ENCODE measurements at places on chromosomes 12 and 14.

DNA sequence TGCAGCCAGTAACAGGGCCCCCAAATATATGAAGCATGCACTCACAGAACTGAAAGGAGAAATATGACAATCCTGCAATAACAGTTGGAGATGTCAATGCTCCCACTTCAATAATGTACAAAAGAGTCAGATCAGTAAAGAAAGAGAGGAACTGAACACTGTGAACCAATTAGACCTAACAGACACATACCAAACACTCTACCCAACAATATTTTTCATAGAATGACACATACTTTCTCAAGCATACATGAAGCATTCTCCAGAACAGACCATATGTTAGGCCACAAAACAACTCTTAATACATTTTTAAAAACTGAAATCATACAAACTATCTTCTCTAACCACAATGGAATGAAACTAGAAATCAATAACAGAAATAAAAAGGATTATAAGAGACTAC, 80.2 kb downstream of the ELK3 start:
- no peak for DNase-seq

DNA sequence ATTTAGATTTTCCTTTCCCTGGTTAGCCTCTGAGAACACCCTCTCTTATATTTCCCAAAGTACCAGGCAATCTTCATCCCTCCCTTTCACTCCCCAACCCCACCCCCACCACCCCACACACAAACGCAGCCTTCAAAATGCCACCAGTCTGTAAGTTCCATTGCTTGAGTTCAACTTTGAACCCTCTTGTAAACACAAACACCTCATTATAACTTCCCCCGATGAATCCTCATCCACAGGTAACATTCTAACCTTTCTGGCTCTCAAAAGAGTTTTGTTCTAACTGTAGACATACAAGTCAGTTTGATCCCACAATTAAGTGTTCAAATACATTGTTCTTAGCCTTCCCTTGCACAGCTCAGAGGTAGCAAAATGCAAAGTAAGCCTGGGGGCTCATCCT, 199.4 kb upstream of the FOXN3 start:
- DNase-seq, result no peak

DNA sequence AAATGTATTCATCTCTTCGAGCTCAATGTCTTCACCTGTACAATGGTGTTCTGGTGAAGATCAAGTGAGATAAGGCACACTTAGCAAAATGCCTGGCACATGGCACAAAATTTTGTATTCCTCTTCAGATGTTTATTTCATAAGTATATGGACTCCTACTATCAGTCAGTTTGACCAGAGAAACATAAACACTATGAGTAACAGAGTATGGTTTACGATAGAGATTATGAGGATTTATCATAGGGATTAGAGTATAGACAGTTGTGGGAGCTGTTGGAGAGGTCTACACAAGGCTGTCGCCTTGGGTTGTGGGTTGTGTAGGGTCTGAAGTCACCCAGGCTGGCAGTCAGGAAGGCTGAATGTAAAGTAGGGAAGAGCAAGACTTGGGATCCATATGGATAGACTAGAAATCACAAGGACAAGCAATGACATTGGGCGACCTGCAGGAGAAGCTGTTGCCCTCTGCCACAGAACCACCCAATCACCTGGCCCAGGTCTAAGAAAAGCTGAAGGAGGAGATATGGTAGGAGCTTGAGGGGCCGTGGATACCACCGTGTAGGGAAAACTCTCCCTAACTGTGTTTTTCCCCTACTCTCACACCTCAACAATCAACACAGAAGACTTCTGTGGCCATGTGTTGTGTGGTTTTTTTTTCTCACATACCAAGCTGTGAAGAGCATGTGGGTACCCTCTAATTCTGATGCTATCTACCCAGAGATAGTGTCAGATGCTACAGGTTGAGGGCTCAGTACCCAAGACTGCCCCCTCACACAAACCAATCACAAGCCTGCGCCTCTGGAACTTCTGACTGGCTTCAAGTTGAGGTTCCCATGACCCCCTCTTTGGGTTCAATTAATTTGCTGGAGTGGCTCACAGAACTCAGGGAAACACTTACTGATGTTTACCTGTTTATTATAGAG, 27.2 kb upstream of the RESF1 start:
- peak; percentile 14 for DNase-seq

- DNase-seq, result no peak
Observed at GRCh38 chr12:40635141-40635731, 57.0 kb upstream of the CNTN1 start.

GRCh38 chr12:109723311-109723881, 9.8 kb downstream of the FAM222A start:
- DNase-seq, result no peak

- no peak for DNase-seq
Observed at GRCh38 chr12:131644481-131644880, 66.4 kb upstream of the SFSWAP start.

DNA sequence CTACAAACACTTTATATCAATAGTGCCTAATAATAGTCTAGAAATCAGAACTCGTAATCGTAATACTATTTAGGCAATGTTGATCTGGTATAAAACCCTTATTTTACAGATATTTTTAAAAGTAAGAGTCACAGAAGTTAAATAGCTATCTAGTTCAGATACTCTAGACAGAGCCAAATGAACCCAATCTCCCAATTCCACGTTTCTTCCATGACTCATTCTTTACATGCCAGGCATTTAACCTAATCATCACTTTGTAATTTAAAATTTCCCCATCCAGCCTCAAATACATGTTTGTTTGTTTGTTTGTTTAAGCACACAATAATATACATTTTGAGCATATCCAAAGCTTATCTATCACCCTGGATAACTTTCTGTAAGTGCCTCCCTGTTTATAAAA, 36.4 kb upstream of the GARIN6 start:
- DNase-seq, result no peak

GRCh38 chr12:88993651-88994050, 358.6 kb downstream of the DUSP6 start:
- no peak for DNase-seq

GRCh38 chr14:104975481-104976197, 2.5 kb downstream of the AHNAK2 start:
- DNase-seq, result no peak

- peak; percentile 14 for DNase-seq
Observed at GRCh38 chr14:20427231-20428009, 8.5 kb downstream of the KLHL33 start.

- peak; percentile 37 for DNase-seq
Observed at GRCh38 chr12:75727577-75727976, 216.2 kb upstream of the KRR1 start.

DNA sequence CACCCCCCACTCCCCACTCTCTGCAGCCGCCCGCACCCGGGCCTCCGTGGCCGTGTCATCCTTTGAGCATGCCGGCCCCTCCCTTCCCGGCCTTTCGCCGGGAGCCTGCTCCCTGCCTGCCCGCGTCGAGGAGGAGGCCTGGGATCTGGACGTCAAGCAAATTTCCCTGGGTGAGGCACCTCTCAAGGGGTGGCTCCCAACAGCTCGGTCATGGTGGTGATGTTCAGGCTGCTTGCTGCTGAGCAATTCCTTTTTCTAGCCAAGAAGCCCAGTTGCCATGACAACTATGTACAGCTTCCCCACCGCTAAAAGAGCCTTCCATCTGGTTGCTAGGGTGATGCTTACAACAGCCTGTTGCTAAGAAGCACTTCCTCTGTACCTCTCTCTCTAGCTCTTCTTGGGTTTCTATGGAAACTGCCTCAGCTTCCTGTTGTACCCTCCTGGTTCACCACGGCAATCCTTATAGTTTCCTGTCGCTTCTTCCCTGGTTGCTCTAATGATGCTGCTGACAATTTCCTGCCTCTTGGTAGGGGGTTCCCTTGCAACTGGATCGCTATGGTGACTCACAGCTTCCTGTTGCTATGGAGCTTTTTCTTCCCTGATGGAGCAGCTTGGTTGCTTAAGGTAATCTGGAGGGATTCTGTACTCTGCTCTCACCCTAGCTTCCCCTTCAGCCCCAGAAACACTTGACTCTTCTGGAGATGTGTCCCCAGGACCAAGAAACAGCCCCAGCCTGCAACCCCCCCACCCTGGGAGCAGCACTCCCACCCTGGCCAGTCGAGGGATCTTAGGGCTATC, 11.0 kb downstream of the ZNF219 start:
- peak; percentile 61 for DNase-seq

DNA sequence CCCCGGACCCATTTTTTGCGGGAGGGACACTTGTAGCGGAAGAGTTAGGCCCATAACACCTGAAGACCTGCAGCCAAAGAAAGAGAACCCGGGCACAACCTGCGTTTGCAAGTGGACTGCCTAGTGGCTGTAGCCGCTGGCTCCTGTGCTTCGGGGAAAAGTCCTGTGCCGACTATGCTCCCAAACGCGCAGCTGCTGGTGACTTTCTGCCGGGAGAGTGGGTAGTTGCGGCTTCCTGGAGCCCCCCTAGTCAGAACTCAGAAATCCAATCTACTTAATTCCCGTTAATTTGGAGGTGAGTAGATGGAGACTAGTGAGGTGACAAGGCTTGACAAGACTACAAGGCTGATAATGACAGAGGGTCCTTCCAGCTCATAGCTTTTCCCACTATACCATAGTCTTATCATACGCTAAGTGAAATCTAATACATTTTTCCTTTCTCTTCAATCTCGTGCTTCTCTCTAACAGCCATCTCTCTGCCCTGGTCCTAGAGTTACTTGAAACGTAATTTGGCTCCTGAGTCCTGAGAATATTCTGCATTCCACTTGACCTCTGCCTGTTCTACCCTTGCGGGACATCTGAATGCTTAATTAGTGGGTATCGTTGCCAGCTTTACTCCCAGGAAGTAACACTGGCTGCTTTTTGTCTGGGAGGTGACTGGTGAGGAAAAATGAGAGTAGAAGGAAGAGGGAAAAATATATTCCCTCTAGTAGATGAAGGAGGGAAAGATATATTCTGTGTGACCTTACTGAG, 556 bp downstream of the MTHFD1 start:
- DNase-seq, result peak; percentile 21

- peak; percentile 32 for DNase-seq
Observed at GRCh38 chr12:58148405-58148804, 207.0 kb downstream of the ATP23 start.

- DNase-seq, result no peak
Observed at GRCh38 chr14:69046476-69046860, 67.4 kb upstream of the ACTN1 start.

- DNase-seq, result peak; percentile 42
Observed at GRCh38 chr14:54805070-54805444, 97.6 kb downstream of the GCH1 start.

- no peak for DNase-seq
Observed at GRCh38 chr14:57417228-57417627, 26.8 kb downstream of the NAA30 start.

- DNase-seq, result no peak
Observed at GRCh38 chr12:41467591-41468325, 279.6 kb downstream of the PDZRN4 start.

DNA sequence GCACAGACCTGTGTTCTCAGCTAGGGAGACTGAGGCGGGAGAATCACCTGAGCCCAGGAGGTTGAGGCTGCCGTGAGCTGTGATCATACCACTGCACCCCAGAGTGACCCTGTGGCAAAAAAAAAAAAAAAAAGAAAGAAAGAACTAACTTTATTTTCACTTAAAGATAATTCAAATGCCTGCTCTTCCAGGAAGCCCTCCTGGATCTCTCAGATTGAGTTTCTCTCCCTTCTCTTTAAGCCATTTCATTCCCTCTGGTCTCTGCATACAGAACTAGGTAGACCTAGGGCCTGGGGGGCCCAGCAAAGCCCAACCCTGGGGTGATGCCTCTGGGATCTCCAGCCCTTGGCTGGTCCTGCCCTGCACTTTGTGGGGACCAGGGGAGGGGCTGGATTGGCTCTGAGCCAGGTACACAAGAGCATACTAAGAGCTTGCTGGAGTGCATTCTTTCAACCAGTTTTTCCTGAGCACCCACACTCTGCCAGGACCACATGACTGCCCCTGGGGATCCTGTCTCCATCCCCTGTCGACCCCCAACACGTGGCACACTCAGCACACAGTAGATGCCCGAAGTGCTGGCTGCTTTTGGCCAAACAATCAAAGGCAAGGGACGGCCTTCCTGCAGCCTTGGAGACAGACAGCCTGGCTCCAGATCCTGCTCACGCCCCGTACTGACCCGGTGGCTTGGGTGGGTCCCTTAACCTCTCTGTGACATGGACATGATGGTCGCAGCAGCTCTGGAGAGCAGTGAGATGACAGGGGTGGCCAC, 52.7 kb downstream of the CYP46A1 start:
- DNase-seq, result no peak
